ENCODE measurements at places on chromosomes 16 and 17.

- DNase-seq = no peak
These were observed 7.1 kb downstream of the TRAF7 start for GRCh38 chr16:2162676-2163118.

GRCh38 chr17:39739885-39740356 lies 2.2 kb downstream of the GRB7 start:
- DNase-seq = no peak

GRCh38 chr17:42653179-42654124 lies 5.6 kb upstream of the TUBG2 start:
- DNase-seq = no peak

DNA sequence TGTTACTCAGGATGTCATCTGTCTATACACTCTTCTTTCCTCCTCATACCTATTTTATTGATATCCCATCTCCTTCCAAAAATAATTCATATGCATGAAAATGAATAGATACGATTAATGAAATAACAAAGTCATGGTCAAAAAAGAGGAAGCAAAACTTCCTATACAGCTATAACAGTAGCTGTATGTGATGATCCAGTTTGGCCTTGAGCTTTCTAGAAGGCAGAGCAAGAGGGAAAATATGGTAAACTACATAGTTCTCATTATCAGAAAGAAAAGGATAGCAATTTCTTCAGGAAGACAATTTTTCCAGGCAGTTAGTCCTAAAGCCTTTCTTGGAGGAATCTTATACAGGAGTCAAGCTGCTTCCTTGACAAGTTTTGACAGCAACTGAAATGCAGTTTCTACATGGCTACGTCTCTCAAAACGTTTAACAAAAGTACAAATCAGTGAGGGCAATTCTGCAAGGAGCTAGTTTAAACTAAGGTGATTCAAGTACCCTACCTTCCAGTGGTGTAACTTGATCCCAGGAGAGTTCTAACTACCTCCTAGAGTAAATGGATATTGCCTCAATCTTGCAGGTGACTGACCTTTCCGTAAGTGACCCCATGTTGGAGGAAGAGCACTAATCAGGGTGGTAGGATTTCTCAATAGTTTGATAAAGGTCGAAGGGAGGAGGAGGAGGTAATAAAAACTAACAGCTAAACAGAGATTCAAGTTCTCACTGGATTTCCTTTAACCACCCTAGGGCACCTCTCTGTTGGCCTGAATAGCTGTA lies 1.0 kb downstream of the SPAG5 start:
- DNase-seq = no peak
